ENCODE measurements at places on chromosomes 7 and 10.

- no peak for DNase-seq
Measured at GRCh38 chr10:111083222-111084095, 6.6 kb downstream of the ADRA2A start.

DNA sequence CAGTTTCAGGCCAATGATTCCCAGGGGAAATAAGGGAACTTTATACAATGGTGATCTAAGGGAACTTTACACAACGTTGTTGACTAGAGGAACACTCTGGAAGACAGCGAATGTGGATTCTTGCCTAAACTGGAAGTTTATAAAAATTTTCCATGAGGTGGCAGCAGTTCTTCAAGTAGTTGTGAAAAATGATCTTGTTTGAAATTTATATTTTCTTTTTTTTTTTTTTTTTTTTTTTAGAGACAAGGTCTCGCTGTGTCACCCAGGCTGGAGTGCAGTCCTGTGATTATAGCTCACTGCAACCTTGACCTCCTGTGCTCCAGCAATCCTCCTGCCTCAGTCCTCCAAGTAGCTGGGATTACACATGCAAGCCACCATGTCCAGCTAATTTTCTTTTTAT lies 32.1 kb upstream of the GTF2I start:
- no peak for DNase-seq

- DNase-seq = no peak
Measured at GRCh38 chr7:105309235-105310169, 79.2 kb downstream of the SRPK2 start.

DNA sequence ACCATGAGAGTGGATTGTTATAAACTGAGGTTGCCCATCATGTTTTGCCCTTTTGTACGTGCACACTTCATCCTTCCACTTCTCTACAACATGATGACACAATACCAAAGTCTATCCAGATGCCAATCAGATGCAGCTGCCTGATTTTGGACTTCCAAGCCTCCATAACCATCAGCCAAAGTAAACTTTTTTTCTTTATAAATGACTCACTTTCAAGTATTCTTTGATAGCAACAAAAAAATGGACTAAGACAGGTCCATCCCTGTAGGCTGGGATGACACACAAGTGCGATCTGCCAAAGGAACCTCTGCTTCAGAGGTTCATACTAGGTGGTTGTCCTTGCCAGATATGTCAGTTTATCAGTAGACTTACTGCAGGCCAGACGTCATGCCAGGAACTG lies 320.2 kb upstream of the FZD1 start:
- no peak for DNase-seq

DNA sequence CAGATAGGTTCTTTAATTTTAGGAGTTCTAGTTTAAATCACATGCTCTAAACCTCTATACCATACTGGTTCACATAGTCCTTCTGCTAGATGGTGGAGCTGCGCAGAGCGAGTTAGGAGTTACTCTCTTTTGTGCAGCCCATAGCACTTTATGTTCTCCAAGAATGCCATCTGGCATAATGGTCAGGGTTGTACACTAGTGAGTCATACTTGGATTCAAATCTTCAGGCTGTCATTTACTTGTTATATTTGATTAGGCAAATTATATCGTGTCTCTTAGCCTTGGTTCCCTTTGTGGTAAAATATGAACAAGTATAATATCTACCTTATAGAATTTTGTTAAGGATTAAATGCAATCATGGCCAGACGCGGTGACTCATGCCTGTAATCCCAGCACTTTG lies 1078.3 kb downstream of the NRG3 start:
- DNase-seq = no peak

DNA sequence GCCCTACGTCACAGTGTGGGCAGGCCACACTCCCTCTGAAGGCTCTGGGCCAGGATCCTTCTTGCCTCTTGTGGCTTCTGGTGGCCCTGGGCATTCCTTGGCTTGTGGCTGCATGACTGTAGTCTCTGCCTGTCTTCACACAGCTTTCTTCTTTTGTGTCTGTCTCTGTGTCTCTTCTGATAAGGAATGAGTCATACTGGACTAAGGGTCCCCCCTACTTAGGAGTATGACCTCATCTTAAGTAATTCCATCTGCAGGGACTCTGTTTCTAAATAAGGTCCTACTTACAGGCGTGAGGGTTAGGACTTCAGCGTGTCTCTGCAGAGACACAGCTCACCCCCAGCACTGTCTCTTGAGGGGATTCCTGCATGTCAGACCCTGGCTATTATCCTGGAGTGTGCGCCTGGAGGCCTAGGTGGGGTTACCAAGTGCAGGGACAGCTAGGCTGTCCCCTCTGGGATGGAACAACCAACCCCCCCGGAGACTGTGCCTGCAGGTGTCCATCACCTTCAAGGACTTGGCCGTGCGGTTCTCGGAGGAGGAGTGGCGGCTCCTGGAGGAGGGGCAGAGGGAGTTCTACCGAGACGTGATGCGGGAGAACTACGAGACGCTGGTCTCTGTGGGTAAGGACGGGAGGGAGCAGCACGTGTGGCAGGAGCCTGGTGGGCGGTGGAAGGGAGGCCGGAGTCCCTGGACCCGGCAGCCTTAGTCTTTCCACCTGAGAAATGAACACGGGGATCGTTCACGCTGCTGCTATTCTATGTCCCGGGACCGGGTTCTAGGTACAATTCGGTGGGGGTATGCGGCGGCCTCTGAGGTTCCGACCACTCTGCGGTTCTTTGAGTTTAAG lies 54.1 kb downstream of the ZNF467 start:
- DNase-seq = no peak

DNA sequence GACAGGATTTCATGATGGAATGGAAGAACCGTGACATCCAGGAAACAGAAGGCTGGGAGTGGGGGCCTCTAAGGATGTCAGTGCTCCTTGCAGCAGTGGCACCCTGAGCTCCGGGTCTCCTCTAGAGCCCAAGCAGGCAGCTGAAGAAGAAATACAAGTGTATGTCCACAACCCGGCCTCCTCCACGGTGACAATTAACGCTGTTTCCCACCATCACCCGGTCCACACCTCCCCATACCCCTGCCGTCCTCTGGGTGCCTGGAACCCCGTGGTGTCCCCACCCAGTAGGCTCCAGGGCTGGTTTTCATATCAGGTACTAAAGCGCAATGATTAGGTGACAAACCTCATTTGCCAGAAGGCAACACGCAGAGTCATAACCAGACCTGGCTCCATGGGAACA lies 30.3 kb downstream of the GRID1 start:
- DNase-seq = no peak

- DNase-seq = no peak
Measured at GRCh38 chr7:50852901-50853300, 70.2 kb upstream of the GRB10 start.

DNA sequence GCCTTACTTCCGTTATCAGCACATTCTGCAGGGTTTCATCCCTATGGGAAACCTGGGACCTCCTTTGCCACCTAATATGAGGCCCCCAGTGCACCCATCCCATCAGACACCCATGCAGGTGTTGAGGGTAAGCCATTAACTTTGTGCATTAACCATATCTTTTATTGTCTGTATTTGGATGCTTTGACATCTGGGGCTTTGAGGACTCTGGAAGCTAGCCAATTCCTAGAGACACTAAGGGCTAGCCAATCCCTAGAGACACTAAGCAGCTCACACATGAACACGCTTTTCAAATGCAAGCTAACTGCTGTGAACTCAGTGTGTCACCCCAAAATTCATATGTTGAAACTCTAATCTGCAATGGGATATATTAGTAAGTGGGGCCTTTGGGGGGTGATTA lies 272.5 kb upstream of the COBL start:
- DNase-seq = no peak

GRCh38 chr7:71326595-71326994 lies 194.7 kb downstream of the GALNT17 start:
- no peak for DNase-seq

GRCh38 chr10:73889014-73889413 lies 14.7 kb upstream of the CAMK2G start:
- DNase-seq = no peak

DNA sequence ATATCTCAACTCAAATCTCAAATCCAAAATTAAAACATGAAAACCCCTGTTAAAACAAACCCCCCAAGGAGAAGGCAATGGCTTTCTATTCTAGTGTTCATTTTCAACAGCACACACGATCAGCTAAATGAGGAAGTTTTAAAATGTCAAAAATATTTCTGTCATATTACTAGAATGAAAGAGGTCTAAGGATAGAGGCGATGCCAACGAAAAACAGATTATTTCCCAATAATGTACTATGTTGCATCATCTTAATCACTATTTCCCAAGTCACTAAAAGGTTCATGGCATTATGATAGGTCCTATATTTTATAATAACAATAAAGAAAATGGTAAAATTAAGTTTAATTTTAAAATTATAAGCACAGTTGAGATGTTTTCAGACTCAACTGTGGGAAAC lies 10.1 kb downstream of the CNOT4 start:
- no peak for DNase-seq

- no peak for DNase-seq
Measured at GRCh38 chr7:127532736-127533135, 52.7 kb downstream of the GCC1 start.

DNA sequence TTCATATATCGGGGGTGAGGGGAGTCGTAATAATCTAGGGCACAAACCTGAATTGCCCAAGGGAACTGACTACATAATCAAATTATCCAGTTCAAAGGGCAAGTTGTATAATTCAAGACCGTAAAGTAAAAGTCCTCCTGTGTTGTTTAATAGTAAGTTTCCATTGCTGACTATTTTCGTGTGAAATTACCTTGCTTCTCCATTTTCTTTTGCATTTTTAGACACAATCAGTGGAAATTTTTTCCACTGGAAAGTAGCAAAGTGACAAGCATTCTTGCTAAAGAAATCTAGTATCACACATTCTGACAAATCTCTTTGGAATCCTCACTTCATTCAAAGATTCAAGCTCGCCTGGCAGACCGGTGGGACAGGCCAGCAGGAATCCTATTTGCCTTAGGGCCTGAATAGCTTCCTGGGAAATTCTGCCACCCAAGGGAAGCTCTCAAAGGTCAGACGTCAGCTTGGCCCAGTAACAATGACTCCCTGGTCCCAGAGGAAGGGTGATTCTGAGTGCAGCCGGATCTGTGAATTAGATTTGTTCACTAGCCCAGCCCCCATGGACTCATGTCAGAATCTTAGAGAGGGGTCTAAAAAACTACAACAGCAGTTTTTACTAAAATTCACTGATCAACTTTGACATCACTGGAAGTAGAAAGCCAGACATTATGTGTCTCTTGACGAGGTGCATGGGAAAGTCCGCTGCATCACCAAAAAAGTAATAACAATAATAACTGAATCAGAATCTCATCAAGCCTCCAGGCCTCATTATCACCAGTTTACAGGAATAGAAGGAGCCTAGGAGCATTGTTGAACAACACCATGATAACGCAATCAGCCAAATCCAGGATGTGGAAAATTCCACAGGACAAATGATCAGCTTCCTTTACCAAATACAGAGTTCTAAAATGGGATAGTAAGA lies 161.0 kb downstream of the SKIDA1 start:
- no peak for DNase-seq
